ENCODE measurements at places on chromosomes 3 and 15. TPM values are rescaled to one million over a fixed set of nuclear protein-coding genes. Genes with fewer than 3 reads are reported as not detected.

- H3K27me3 ChIP-seq, result no peaks in the 10 kb centered on the region
- DNase-seq, result no peak
- H3K4me1 ChIP-seq, result no peaks in the 10 kb centered on the region
Observed at GRCh38 chr3:44411031-44411645, 66.3 kb downstream of the ZNF445 start.

CHDH gene
- 30.1 TPM for total RNA-seq

DNA sequence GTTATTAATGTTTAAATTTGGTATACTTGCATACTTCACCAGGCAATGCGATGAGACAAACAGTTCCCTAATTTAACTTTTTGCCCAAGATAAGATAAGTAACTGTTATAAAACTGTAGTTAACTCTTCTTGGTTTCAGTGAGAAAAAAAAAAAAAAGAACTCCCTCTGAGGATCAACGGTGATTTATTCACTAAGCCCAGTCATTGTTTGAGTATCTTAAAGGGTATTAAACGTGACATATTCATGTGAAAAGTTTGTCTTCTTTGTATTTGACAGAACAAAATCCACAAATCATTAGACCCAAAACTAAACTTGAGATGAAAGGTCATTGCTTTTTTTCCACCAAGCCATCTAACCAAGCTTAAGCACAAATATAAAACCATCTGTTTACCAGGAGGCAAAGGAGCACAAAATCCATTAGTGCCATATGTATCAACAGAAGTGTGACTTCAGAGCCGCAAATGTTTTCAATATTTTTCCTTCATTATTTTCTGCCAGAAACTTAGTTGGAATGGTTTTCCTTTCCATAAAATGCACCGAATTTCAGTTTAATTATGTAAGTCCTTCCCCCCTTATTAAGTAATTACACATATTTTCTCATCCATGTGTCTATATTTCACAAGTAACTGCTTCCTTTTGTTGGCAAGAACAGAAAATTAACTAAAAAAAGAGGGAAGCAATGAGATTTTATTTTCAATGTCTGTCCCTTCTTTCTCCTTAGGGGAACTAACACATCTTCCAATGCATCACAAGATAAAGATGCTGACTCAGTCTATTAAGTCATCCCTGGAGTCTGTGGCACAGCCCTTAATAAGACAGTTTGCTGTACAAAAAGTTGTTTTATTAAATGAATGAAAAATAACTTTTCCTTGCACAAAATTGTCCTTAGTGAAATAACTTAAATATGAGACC lies 92.2 kb upstream of the RAP2B start:
- no peak overlapping the region for H3K4me3 ChIP-seq
- no peaks in the 10 kb centered on the region for H3K27me3 ChIP-seq

NR2E3 gene
- not detected for total RNA-seq

- DNase-seq, result peak; percentile 20
- H3K4me3 ChIP-seq, result no peak overlapping the region
- H3K27me3 ChIP-seq, result no peaks in the 10 kb centered on the region
- H3K36me3 ChIP-seq, result no peaks in the 10 kb centered on the region
- H3K27ac ChIP-seq, result no peak overlapping the region
- H3K4me1 ChIP-seq, result no peaks in the 10 kb centered on the region
Observed at GRCh38 chr3:123036352-123037014, 8.9 kb upstream of the SEMA5B start.

FBLN2 gene
- 73.8 TPM for total RNA-seq

TTC21A gene
- total RNA-seq, result 1.2 TPM
